ENCODE measurements at places on chromosomes 11 and 22.

DNA sequence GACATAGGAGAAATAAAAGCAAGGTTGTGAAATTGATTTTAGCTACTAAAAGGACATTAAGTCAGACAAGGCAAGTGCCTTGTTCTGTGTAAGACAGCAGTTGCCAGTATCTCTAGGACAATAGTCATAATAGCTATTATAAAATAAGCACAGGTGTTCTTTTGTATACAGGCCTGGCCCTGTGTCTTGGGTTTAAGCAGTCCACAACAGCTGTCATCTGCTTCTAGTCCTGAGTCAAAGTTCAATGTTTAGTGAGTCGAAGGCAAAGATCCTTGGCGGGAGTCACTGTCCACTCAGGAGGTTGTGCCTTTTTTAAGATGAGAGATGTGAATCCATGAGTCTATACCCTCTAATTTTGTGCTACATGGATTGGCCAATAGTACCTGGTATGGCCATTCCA is 79.5 kb downstream of the SC5D start:
- DNase-seq = no peak

- no peak for DNase-seq
Observed at GRCh38 chr22:46349238-46349637, 13.7 kb downstream of the TRMU start.

GRCh38 chr22:28151151-28151816 is 232.2 kb upstream of the PITPNB start:
- no peak for DNase-seq

GRCh38 chr11:121890946-121891515 is 225.0 kb downstream of the BLID start:
- DNase-seq = no peak

GRCh38 chr11:34997952-34998528 is 81.6 kb downstream of the PDHX start:
- DNase-seq = no peak

DNA sequence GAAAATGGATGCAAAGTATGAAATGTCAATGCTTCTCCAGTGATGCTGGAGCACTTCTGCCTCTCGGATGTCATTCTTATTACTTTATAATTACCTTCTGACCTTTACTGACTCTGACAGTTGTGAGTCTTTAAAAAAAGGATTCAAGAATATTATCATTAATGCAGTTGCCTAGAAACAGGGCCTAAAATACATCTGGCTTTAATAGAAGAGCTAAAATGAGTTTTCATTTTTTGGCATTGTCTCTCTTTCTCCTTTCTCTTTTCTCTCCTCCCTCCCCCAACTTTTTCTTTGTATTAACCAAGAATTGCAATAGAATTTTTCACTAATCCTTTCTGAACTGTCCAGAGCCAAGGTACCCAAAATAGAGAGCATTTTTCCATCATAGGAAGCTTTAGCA is 45.9 kb downstream of the FDX1 start:
- DNase-seq = no peak

DNA sequence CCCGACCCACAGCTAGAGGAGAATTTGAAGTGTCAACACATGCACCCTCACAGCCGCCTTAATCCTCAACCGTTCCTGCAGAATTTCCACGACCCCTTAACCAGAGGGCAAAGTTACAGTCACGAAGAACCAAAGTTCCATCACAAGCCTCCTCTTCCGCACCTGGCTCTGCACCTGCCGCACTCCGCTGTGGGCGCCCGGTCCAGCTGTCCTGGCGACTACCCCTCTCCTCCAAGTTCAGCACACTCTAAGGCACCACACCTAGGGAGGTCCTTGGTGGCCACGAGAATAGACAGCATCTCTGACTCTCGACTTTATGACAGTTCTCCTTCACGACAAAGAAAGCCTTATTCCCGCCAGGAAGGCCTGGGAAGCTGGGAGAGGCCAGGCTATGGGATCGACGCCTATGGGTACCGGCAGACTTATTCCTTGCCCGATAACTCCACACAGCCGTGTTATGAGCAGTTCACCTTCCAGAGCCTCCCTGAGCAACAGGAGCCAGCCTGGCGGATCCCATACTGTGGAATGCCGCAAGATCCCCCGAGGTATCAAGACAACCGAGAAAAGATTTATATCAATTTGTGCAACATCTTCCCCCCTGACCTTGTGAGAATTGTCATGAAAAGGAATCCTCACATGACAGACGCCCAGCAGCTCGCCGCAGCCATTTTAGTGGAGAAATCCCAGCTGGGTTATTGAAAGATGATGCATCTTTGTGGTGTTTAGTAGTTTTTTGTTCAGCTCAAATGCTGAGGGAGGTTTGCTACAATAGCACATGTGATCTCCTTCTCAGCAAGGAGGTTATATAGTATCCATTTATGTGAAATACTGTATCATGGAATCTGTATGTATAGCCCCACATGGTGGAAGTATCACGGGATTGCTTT is 72.1 kb downstream of the ZC3H12C start:
- DNase-seq = peak; percentile 39

DNA sequence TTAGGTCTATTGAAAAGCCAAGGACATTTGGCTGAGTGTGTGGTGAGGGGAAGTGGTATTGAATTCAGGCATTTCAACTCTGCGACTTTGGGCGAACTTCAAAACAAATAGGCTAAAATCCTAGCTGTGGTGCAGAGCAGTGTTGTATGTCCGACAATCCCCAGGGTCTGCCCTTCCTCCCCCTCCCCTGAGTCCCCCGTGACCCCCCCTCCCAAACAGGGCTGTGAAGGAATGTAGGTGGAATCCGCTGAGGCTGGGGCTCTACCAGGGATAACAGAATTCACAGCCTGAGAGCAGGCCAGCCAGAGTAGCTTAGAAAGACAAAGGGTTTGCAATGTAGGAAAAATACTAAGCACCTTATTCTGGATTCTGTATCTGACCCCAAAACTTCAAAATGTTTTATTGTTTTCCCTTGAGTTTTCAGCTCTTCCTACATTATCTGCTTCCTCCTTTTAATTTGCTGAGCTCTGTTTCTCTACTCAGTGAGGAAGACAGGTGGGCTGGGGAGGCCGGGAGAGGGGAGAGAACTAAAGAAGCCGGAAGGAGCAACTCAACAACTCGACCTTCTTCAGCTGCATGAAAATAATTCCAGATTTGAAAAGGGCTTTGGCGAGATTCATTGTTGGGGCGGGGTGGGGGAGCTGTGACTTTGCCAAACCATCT is 315.2 kb downstream of the BLID start:
- no peak for DNase-seq

DNA sequence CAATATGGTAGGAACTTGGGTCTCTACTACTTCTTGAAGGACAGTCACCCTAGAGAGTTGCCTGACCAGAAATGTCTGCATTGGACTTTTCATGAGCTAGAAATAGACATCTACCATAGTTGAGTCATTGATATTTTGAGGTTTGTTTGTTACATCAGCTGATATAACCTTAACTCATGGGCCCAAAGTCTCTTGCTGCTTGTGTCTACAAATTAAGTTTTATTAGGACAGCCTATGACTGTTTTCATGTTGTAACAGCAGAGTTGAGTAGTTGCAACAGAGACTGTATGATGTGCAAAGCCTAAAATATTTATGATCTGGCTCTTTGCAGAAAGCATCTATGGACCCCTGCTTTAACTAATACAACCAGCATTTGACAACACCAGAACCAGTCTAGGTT is 155.3 kb downstream of the MIAT start:
- DNase-seq = no peak

DNA sequence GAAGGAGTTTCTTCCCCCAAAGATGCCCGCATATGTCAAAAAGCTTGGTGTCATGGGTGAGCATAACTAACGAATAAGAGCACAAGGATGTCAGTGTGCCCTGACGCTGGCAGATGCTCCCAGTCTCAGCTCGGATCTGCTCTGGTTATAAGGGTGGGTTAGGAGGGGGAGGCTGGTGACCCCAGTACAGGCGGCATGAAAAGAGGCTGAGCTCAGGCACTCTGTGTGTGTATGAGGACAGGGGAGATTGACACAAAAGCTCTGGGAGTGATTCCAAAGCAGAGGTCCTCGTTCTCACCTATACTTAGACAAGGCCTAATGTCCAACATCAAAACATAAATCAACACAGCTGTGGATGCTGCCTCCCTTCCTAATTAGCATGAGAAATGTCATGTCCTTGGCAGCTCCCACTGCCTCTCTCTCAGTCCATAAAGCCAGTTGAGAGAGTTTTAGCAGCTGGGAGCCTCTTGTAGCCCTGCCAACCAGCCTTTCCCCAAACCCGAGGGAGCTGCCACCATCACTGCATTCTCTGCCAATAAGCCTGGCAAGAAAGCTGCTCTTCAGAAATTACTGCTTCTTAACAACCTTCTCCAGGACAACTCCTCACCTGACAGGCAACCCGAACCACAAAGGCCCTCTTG is 59.8 kb downstream of the SC5D start:
- no peak for DNase-seq

- DNase-seq = no peak
Observed at GRCh38 chr11:12286606-12287005, 90.8 kb upstream of the PARVA start.
